Stimulated activated naive CD4-positive, alpha-beta T cell treated with Interleukin-2 at 50 U/mL for 16 hours (primary cell): ENCODE measurements at places on chromosomes 2 and 18.
A peak's percentile ranks its signal among the peaks of the same experiment; 100 is the strongest.

DNA sequence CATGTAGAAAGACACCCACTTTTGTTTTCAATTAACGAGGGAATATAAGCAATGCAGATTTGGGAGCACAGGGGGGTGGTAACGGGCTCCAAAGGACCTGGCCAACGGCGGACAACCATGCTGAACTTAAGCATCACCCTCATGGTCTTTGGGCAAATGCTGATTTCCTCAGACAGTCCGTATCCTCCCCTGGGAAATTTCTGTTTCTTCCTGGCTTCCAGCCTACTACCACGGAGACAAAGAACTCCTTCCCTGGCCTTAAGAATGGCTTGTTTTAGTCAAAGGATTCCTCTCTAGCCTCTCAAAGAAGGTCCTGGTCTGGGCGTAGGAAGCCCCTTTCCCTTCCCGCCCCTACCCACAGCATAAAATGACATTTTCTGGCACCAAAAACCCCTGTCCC lies 34.3 kb downstream of the EN1 start:
- DNase-seq, result no peak

- DNase-seq, result no peak
Observed at GRCh38 chr2:21269382-21269781, 145.6 kb downstream of the TDRD15 start.

DNA sequence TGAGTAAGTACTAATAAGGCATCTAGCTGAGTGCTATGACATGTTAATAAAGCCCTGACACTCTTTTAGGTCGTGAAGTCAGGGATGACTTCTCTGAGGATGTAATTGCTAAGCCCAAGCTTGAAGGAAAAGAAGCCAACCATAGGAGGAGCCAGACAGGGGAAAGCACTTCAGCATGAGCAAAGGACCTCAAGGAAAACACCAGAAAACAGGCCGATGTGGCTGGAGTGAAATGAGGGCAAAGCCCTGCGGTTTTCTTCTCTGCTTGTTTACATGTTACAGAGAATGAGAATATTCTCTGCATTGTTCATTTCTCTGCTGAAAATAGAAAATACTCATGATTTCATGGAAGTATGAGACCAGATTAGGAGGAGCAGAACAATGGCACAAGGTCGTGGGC lies 112.5 kb upstream of the ARHGAP28 start:
- no peak for DNase-seq

DNA sequence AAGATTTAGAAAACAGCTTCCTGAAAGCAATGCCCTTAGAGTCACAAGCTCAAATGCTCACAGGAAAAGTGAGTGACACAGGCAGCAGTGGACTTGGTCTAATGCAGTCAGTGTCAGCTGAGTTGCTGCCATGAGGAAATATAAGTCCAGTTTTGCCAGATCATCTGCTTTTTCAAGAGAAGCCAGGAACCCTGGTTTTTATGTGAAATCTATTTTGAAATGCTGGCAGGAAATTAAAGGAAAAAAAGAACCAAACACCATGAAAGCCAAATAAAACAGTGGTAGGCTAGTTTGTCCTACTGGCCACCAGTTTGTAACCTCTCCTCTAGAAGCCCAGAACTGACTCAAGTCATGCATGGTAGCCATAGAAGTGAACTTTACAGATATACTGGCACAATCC lies 109.2 kb downstream of the THADA start:
- DNase-seq, result no peak

GRCh38 chr2:176745543-176746200 lies 466.9 kb upstream of the HNRNPA3 start:
- DNase-seq, result no peak

DNA sequence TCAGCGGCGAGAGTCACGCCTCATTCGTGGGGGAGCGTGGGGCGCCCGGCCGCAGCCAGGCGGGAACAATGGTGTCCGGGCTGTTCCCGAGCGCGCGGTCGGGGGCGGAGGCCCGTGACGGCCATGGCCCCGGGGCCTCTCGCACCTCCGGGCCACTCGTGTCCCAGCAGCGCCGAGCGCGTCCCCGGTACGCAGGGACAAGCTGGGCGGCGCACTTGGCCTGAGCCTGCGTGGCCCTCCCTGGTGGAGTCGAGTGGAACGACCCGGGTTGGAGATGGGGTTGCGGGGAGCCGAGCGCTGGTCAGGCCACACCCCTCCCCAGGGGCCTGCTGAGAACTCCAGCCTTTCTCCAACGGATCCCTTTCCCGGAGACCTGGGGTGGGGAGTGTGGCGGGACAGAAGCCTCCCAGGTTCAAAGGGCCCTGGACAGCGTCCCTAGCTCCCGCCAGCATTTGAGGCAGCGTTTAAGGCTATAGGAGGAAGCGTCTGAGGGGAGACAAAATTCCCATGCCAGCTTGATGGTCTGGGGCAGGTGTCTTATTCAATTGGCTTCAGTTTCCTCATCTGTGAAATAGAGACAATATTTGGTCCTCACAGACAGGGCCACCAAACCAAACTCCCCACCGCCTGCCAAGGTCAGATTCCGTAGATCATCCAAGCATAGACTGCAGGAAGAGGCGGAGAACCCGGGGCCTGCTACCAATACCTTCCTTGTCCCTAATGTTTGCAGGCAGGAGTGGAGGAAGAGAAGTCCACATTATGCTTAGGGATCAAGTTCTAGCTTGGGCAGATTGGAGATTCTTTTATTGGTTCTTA lies 553 bp downstream of the CNDP2 start:
- peak; percentile 45 for DNase-seq

DNA sequence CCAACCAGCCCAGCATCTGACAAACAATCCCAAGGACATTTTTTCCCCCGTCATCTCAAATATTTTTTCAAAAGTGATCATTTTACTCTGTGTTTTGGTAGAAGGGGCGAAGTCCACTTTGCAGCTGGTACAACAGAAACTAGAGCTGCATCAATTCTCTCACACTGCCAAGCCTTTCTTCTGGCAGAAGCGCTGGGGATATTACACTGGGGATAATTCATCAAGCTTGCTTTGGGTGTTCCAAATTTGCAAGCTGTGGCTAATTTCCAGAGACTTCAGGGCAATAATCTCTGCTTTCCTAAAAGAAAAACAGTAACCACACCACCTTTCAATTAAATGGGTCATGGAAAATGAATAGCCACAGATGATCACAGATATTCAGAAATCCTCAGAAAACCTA lies 238.3 kb downstream of the SLC8A1 start:
- no peak for DNase-seq

- no peak for DNase-seq
Observed at GRCh38 chr2:17171446-17172049, 346.7 kb downstream of the RAD51AP2 start.

GRCh38 chr2:204447722-204448121 lies 97.6 kb upstream of the PARD3B start:
- DNase-seq, result no peak

- DNase-seq, result no peak
Observed at GRCh38 chr2:2333076-2333475, 2.0 kb upstream of the MYT1L start.

DNA sequence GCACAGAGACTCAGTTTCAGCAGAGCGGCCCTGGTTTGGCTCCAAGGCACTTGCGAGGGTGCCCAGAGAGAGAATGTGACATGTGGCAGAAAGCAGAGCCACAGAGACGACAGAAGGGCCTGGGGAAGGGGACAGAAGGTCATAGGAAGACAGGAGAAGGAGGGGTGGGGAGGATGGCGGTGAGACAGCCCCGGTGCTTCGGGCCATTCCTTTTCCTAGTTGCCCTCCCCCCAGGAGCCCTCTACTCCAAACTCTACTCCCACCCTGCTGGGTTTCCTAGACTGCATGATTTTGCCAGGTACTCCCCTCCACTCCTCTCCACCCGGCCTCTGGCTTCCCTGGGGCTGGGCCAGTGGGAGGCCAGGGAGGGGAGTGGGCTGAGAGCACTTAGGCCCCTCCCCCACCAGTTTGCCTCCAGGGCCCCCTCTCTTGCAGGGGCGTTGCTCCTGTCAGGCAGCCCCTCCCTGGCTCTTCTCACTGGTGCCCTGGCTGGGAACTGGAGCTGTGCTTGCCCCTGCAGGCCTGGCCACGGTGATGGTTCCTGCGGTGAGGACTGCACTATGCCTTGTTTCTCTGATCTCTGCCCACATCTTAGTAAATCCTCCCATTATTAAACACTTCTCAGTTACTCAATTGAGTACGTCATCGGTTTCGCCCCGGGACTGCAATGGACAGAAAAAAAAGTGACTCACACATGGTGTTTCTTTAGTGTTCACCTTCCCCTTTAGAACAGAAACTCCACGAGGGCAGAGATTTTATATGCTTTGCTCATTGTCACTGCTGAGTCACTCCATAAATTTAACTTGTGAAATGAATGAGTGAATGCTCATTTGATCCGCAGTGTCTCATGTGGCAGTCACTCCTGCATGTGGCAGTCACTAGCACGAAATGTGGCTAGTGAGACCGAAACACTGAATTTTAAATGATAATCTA lies 58.7 kb upstream of the SP3 start:
- DNase-seq, result peak; percentile 45

- no peak for DNase-seq
Observed at GRCh38 chr2:186980117-186980442, 131.1 kb upstream of the ZSWIM2 start.

DNA sequence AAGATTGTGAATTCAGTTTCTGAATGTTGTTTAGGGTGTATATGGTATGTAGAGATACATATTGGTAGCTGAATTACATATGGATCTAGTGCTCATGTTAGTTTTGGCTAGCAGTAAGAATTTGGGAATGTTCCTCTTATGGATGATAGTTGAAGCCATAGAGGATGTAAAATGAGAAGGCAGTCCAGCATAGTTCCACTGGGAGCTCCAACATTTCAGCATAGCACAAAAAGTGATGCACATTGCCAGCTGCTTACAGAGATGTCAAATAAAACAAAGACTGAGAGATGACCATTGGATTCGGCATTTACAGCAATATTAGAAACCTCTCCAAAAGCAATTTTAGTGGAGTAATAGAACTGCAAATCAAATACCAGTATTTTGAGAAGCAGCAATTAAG lies 77.4 kb downstream of the EML4 start:
- DNase-seq, result no peak

- DNase-seq, result no peak
Observed at GRCh38 chr2:233831011-233831721, 23.2 kb downstream of the HJURP start.

- DNase-seq, result no peak
Observed at GRCh38 chr18:48898521-48898920, 52.2 kb downstream of the SMAD7 start.

DNA sequence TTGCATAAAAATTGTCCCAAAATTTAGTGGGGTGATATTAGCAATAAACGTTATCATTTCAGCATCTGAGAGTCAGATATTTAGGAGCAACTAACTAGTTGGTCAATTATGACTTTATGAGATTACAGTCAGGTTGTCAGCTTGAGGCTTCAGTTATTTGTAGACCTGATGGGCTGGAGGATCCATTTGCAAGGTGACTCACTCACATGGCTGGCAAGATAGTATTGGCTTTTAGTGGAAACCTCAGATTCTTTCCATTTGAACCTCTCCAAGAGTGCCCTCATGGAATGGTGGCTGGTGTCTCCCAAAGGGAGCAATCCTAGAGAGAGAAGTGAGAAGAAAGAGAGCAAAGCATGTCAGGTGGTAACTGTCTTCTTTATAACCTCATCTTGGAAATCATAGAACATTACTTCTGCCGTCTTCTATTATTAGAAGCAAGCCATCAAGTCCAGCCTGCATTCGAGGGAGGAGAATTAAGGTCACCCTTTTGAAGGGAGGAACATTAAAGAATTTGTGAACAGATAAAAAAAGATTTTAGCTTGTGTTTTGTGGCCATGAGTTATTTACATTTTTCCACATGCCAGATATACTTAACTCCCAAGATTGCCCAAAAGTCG lies 92.5 kb downstream of the HAUS1 start:
- no peak for DNase-seq

DNA sequence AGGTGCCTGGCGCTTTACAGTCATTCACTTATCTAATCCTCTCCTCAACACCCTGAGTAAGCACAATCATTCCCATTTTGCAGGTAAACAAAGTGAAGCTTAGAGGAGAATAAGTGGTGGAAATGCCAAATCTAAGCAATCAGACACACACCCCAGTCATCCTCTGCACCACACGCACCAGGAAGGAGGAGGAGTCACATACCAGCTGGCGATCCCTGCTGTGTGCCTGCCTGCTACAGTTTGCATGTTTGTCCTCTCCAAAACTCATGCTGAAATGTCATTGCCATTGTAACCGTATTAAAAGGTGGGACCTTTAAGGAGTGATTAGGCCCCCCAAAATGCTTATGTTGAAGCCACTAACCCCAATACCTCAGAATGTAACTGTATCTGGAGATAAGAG lies 93.7 kb downstream of the LOXHD1 start:
- no peak for DNase-seq

GRCh38 chr18:47842836-47843235 lies 87.6 kb downstream of the SMAD2 start:
- no peak for DNase-seq
